ENCODE measurements at places on chromosomes 16 and 17.
A peak's percentile ranks its signal among the peaks of the same experiment; 100 is the strongest.

DNA sequence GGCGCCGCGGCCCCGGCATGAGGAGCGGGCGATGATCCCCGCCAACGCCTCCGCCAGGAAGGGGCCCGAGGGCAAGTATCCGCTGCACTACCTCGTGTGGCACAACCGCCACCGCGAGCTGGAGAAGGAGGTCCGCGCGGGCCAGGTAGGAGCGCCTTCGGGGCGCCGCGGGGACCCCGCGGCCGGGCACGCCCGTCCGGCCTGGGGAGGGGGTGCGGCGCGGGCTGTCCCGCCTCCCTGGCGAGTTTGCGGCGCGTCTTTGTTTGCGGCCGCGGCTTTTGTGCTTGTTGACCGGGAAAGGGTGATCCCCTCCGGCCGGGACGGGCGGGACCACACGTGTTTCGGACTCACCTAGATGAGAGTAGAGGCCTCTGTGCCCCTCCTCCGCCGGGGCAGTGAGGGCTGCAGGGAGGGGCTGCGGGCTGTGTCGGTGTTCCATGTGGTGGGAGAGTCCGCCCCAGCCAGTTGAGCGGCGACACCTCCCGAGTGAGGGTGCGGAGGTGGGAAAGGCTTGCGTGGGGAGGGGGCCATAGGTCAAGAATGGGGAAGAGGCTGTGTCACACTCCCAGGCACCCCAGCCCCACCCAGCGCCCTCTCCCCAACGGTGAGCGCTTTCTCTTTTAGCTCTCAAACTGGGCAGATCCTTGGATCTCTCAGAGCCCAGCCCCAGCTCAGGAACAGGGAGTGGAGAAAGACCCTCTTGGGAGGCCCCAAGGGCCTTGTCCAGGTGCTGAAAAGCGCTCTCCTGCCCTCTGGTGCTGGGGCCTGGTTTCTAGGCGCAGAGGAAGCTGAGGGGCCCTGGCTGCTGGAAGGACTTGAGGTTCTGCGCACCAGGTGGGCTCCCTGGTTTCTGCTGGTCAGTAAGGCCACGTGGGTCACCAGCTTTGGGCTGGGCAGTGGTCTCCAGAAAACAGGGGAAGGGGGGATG, 923 bp downstream of the ANKRD13B start:
- DNase-seq, result no peak

- no peak for DNase-seq
Measured at GRCh38 chr16:31875928-31876547, 2.4 kb downstream of the ZNF267 start.

DNA sequence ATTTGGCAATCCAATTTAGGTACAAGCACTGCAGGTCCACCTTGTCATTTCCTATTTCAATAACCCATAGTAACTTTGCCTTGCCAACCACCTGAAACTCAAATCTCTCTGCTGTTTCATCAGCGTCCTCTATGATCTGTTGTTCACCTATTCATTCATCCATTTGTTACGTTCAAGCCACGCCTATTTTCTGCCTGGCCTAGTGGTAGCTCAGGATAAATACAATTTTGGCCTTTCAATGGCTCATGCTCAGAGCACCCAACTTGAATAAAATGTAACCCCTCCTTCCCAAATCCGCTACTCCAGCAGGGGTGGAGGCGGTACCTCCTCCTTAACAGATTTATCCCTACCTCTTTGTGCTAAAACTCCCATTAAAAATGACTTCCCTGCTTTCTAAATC, 3.6 kb upstream of the FBXO47 start:
- DNase-seq, result no peak

- no peak for DNase-seq
Measured at GRCh38 chr16:69108064-69108904, 2.8 kb downstream of the HAS3 start.

DNA sequence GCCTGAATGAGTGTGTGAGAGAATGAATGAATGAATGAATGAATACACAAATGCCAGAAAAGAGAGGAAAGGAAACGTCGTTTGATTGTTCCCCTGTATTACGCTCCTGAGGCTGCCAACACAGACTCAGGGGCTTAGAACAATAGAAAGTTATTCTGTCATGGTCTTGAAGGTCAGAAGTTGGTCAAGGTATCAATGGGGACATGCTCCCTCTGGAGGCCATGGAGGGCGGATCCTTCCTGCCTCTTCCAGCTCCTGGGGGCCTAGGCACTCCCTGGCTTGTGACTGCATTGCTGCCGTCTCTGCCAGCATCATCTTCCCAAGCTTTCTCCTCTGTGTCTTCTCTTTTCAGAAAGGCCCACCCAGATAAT, 1.5 kb upstream of the SLC38A8 start:
- no peak for DNase-seq

DNA sequence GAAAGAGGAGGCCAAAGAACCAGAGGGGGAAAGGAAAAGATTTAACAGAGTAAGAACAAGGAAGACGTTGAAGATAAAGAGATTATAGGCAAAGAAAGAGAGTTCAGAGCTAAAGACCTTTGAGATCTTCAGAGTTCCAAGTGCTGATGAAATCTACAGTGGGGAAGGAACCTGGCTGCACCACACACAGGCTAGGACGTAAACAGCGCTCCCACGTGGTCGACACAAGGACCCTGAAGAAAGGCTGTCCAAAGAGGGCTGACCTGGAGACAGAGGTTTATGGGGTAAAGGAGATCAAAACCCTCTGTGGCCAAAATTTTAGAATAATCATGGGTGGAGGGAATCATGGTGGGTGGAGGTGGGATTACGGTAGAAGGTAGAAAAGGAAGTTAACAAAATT, 121.6 kb downstream of the PMP22 start:
- no peak for DNase-seq

DNA sequence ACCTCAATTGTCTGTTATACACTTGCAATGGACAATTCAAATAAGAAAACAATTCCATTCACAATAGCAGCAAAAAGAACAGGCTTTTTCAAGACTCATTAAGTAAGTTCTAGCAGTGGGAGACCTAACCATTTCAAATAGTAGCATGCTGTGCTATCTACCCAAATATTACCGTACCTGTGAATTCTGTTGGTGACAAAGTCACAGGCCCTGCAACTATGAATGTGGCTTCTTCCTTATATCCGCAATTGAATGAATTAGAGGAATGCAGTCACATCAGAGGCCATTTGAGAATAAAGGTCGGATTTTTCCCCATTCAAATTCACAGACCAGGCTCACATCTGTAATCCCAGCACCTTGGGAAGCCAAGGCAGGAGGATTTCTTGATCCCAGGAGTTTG, 800 bp upstream of the NME4 start:
- no peak for DNase-seq

DNA sequence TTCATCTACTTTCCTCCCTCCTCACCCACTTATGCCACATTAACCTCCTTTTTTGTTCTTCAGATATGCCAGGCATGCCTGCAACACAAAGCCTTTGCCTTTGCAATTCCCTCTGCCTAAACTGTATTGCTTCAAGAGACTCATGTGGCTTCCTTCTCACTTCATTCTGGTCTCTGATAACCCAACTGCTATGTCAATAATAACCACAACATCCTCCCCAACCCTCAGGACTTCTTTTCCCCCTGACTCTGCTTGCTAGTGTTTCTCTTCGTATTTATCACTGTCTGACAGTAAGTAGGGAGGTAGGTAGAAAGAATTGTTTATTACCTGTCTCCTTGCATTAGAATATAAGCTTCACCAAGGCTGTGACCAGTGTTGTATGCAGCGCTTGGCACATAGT, 22.4 kb downstream of the RBL2 start:
- peak; percentile 11 for DNase-seq

DNA sequence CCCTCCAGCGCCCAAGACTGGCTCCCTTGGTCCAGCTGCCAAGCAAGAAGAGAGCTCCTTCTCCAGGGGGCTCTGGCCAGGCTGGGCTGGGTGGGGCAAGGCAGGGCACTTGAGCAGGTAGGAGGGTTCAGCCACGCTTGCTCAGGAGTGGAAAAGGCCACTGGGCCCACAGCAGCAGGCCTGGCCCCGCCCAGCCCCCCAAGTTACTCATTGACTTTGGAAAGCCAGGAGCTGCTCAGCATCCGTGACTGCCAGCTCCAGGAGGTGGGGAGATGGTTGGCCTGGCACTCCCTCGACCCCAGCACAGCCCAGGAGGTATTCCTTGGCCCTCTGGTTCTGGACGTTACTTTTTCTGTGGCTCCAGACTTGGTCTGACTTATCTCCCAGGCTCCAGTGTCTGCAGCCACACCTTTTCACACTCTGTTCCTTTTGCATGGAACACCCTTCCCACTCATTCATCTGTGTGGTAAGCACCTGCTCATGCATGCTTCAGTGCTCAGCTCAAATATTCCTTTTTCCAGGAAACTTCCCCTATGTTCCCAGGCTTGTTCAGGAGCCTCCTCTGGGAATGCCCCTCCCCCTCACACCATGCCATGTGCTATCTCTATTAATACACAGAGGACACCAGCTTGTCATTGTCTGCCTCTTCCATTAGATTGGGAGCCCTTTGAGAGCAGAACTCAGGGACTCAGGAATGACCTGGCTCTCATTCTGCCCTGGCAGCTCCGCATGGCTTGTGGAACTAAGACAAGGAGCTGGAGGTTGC, at the start of gene CDH16:
Gene CDH16 (minus strand): TSS at position 83 of the 766 bp plus-strand sequence. CDS start 820 bp downstream, outside the sequence.
- DNase-seq, result no peak

DNA sequence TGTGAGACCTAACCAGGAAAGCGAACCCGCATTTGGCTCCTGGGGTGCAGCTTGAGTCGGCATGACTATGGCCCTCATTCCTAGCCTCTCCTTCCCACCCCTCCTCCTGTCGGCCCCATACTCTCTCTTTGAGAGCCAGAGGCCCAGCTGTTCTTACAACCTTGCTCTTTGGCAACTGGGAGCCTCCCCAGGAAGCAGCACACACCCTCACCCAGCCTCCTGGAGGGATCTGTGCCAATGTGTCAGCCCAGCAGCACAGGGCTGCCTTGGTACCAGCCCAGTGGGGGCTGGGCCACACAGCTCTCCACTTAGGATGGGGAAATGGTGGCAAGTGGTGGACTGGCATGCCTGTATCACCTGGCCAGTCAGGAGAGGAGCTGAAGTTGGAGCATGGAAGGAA, 70.3 kb upstream of the LGALS9 start:
- no peak for DNase-seq

GRCh38 chr17:57342963-57343589, 86.8 kb downstream of the MSI2 start:
- no peak for DNase-seq

DNA sequence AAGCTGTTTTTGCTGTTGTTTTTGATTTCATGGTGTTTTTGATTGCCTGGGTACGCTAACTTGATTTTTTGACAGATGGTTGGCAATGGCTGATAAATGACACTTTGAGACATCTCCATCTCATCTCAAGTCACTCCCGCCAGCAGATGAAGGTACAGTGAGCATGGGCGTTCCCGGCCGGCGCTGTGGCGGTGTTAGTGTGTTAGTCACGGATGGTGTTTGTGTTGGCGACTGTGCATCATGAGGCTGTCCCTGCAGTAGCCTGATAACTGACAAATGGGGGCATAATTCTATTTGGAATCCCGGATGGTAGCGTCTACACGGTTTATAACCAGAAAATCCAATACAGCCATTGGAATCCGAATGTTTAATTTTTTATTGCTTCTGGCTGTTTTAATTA, 81.6 kb upstream of the ZNF750 start:
- no peak for DNase-seq

DNA sequence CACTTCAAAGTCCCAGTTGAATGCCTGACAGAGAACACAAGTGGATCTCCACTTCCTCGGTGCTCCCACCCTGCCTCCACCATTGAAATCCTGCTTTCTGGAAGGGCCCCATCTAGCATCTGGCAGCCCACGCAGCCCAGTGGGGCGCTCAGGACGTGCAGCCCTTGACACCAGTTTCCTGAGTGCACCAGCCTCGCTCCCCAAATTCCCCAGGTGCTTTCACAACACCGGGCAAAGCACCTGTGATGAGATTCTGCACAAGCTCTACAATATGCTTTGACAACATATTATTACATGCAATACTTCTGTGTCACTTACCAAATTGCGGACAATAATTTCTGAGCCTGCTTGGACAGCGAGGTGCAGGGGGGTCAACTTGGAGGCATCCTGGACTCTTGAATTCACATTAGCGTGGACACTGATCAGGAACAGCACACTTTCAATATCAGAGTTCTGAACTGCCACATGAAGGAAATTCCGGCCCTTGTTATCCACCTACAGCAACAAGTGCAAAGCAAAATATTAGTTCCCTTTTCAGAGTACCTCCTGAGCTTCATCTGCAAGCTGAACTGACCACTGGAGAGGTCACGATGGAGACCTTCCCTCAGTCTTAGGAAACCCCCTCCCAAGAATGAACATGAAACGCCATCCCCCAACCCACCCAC, 33.9 kb downstream of the CYB5D2 start:
- DNase-seq, result no peak

DNA sequence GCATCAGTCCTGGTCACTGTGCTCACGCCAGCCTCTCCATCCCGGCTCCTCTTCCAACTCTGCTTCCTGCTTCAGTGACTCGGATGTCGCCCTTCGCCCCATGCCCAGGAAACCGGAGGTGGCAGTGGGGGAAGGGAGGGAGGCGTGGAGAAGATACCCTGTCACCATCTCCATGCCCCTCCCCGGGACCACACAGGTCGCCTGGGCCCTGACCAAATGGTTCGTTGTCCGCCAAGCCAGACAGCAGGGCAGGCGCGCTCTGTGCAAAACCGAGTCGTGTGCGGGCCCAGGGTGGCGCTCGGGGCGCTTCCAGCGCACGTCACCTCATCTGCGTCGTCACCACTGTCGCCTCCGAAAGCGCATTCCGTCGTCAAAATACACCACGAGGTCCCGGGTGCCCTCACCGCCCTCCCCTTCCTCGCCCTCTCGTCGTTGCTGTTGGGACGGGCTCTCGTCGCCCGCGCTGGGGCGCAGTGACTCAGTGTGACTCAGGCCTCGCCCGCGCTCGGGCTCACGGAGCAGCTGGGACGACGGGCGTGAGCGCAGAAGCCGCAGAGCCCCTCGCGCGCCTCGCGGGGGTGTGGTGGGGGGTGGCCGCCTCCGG, 39.2 kb downstream of the ZNF778 start:
- DNase-seq, result peak; percentile 45

- DNase-seq, result no peak
Measured at GRCh38 chr17:4167786-4168185, 24.8 kb downstream of the CYB5D2 start.

DNA sequence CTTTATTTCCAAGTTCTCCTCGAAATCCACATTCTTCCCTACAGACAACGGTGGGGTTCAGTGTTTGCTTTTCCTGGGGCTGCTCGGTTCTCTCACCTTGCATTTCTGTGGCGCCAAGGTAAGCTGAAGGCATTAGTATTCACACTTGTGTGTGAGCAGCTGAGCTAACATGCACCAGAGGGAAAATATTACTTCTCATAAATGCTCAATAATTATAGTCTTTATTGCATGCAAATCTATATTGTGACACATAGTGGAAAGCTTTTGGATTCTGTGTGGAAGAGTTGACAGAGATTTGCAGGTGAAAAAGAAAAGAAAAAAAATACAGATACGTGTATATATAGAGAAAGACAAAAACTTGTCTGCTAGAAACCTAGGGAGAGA, 411.8 kb downstream of the MAF start:
- no peak for DNase-seq

All from stimulated activated CD8-positive, alpha-beta memory T cell treated with anti-CD3 and anti-CD28 coated beads, Interleukin-4, amount 100 ng/mL, for 1 hour (primary cell).